ENCODE measurements at places on chromosomes 3 and 15. TPM values are rescaled to one million over a fixed set of nuclear protein-coding genes. Genes with fewer than 3 reads are reported as not detected.

CRTAP gene
- 77.3 TPM for total RNA-seq

ERICH6 gene
- 0.54 TPM for total RNA-seq

SMCO1 gene
- total RNA-seq = 14.5 TPM

GLDN gene
- total RNA-seq = 7.2 TPM

LPP gene
- total RNA-seq = 83.5 TPM

NAALADL2 gene
- 7.7 TPM for total RNA-seq

TYRO3 gene
- 6.4 TPM for total RNA-seq

TRH gene
- total RNA-seq = not detected

EPHB3 gene
- 4.6 TPM for total RNA-seq

CPNE9 gene
- total RNA-seq = not detected

IGSF10 gene
- 1.6 TPM for total RNA-seq

CAND2 gene
- total RNA-seq = 44.6 TPM

CXCR6 gene
- total RNA-seq = not detected

OR4F15 gene
- not detected for total RNA-seq

DNA sequence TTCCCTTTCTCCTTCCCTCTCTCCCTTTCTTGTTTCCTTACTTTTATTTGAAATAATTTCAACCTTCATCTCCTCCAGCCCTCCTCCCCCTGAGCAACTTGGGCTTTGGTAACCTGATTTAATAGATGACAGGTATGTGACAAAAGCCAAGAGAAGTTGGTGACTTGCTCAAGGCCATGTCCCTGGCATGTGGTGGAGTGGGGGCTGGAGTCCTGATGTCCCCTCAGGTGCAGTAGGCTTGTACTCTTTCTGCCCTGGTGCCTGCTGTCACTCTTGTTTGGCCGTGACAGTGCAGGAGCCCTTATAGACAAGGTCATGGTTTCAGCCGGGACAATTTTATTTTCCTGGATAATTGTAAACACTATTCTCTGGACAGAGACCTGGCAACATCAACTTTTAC, 152.7 kb downstream of the SV2B start:
- no peak for DNase-seq

GRCh38 chr3:85808755-85809154, 850.0 kb downstream of the CADM2 start:
- no peak for DNase-seq

GRCh38 chr3:187247398-187247797, 44.1 kb downstream of the MASP1 start:
- no peak for DNase-seq

- no peak for DNase-seq
These were observed 19.4 kb upstream of the DCUN1D1 start for GRCh38 chr3:182999767-183000166.

DNA sequence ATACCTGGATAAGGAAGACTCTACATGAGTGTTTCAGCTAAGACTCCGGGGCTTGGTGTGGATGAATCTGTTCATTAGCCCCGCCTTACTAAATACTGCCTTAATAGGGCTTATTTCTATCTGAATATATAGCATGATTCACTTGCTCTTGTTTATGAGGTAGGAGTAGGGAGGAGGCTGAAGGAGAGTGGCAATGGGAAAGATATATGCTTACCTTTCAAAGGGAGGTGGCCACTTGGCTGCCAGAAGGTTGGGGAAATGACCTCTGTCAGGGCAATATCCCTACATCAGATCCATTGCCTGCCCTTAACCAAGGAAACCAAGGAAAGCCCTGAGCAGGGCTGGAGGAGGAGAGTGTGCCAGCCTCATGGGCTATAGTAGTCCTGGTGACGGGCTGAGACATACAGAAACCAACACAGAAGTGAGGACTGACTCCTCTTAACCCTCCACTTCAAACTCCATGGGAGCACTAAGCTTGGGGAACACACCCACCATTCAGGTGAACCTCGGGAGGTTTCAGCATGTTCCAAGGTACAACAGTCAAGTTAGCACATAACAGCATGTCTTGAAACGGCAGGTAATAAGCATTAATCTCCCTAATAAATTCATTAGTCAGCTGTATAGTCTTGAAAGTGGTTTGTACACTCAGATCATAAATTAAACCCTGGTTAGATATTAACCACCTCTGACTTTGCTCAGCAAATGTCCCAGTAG, 80.1 kb downstream of the EOMES start:
- DNase-seq = no peak

DNA sequence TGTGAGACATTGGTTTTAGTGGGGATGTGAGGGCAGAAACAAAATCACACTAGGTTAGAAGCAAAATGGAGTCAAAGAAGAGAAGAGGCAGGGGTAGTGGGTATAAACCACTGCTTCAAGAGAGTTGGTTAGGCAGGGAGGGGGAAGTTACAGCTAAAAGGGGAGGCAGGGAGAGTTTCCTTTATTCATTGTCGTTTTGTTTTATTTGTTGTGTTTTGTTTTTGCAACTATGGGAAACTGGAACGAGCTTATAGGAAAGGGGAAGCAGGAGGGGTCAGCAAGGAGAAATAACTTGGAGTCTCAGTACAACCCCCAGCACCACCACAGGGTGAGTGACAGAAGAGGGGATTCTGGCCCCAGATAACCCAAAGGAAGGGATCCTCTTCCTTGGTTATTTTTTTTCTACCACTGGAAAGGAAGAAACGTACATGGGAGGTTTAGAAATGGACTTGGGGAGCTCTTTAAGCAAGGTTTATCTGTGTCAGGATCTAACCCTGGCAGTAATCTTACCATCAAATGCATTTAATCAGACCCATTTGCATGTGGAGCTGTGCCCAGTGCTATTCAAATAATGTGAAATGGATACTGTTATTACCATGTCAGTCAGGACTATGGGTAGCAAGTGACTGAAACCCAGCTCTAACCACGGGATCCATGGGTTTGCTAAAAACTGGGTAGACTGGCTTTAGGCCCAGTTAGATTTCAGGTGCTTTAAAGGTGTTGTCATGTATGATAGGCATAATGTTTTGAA, 68.7 kb downstream of the CCNL1 start:
- no peak for DNase-seq

- DNase-seq = no peak
These were observed 522.5 kb upstream of the MCTP2 start for GRCh38 chr15:93708724-93709445.

DNA sequence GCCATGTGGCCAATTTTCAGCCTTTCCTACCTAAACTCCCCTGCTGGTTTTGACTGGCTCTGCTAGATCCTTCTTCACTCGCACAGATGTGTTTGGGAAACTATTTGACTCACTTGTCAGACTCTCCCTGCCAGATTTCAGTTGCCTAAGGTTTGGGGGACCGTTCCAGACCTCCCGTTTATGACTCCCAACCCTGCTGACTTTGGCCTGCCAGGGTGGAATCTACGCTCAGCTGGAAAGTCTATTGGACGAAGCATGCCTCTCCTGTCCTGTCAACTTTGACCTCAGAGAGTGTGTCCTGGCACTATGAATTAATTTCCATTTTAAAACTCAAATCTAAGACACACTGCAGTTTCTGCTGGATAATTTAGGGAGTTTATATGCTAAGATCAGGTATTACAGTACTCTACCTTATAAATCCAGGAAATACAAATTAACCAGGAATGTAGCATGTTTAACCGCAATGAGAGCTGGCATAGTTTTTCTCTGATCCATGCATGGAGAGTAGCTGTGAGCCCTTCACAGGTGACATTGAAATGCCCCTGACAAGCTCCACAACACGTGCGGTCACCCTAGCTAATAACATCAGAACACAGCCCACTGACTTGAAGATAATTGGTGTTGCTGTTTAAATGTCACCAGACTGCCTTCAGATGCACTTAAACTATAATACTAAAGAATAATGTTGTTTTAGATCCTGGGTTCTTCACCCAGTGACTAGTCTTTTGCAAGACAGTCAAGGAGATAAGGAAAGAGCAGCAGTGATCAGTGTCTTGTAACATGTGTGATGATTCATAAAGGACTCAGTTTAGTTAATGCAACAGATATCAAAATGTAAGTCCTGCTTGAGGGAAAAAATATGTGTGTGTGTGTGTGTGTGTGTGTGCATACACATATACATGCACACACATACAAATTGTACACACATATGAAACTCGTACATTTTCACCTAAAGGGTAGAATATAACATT, 223.0 kb upstream of the MCTP2 start:
- no peak for DNase-seq

GRCh38 chr3:77620009-77620408, 580.1 kb downstream of the ROBO2 start:
- DNase-seq = no peak

GRCh38 chr3:15660055-15660935, 58.8 kb downstream of the BTD start:
- no peak for DNase-seq

- DNase-seq = no peak
These were observed 24.3 kb downstream of the CDAN1 start for GRCh38 chr15:42712584-42712983.

DNA sequence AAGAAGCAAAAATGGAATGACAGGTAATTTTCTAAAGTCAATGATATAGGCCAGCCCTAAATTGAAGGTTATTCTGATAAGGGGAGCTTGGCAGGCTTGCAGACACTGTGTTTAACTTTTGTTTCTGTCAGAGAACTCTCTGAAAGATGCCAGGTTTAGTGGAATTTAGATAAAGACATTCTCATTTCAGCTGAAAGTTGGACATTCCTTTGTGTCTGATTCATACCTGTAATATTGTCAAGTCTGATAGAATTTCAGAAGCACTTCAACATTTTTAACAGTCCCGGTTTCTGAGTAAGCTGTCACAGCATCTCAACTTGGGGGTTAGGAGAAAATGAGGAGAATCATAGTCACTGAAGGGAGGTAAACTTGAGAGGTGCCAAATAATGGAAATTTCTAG, 84.0 kb downstream of the DIPK2A start:
- DNase-seq = no peak

DNA sequence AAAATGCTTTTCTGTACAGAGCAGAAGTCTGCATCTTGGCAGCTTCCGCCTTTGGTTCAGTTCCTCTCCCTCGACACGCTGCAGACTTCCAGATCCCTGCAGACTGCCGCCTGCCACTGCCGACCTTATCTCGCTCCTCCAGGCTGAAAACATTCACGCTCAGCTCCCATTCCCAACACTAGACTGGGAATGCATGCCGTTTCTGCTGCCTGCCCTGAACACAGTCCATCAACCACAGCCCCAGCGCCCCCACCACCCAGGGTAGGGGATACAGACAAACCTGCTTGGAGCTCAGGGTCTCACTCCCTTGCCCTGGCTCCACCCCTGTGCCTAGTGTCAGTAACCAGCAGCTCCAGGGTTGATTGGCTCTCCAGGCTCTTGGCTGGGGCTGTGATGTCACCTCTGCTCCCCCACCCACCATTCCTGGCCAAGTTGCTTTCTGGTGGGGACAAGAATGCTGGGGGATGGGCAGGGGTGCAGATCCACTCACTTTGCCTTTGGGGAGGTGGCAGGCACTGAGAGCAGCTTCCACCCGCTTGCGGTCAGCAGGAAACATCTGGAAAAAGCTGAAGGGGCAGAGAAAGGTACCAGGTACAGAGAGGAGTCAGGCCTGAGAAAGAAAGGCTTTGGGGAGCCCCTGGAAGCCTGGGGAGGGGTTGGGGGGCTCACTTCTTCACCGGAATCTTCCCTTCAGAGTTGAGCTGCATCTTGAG, 6.1 kb downstream of the PLCB2 start:
- DNase-seq = peak; percentile 38

GRCh38 chr3:127099982-127100381, 92.9 kb upstream of the PRR23E start:
- no peak for DNase-seq

DNA sequence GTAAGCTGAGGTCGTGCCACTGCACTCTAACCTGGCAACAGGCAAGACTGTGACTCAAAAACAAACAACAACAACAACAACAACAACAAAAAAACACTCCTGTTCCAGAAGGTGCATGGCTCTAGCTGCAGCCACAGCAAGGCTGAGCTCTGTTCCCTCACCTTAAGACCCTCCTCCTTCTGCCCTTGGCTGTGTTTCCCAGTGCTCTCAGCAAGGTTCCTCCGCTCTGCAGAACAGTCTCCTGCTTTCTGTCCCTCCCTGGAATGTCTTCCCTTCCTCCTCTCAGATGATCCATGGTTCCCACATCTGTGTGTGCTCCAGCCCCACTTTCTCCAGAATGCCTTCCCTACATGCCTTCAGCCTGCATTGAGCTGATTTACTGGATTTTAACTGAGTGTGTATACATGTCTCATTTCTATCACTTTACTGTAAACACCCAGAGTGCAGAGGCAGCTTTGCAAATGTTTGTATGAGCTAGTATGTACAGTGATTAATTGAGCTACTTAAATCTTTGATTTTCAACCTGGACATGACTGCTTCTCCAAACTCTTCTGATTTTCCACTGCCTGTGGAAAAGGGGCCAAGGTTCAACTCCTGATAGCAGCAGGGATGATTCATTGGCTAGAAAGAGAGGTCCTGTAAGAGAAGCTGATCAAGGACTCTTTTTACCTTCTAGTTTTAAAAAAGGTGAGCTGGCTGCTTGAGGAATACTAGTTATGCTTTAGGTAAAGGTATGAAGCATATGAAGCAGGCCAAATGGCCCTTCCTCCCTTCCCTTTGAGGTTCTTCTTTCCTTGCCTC, 14.7 kb downstream of the ANKUB1 start:
- no peak for DNase-seq

- no peak for DNase-seq
These were observed 335.3 kb downstream of the CLSTN2 start for GRCh38 chr3:140270329-140270728.

GRCh38 chr15:92407916-92408315, 14.2 kb downstream of the ST8SIA2 start:
- no peak for DNase-seq

DNA sequence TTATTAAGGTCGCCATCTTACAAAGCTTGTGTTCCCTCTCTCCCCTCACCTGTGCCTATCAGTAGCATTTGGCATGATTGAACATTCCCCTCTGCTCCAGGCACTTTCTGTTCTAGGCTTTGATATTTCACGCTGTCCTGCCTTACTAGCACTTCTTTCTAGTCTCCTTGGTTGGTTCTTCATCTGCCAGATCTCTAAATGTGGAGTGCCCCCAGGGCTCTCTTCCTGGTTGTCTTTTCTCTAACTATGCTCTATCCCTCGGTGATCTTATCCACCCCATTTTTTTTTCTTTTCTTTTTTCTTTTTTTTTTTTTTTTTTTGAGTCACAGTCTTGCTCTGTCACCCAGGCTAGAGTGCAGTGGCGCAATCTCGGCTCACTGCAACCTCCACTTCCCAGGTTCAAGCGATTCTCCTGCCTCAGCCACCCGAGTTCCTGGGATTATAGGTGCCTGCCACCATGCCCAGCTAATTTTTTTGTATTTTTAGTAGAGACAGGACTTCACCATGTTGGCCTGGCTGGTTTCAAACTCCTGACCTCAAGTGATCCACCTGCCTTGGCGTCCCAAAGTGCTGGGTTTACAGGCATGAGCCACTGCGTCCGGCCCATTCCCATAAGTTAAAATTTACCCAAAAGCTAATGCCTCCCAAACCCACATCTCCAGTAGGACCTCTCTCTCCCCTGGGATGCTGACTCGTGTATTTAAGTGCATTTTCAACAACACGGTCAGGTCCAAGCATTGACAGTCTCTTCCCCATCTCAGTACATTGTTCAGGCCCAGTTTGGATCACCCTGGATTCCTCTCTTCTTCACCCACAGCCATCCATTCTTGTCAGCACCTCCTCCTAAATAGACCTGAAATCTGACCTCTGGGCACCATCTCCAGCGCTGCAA, 5.2 kb downstream of the NUSAP1 start:
- no peak for DNase-seq

- DNase-seq = no peak
These were observed 80.1 kb downstream of the FEZF2 start for GRCh38 chr3:62293051-62293780.

GRCh38 chr3:32592011-32592410, 21.4 kb upstream of the DYNC1LI1 start:
- no peak for DNase-seq
